Left colon (tissue), 2 donors: ENCODE measurements at places on chromosomes 7 and 10. TPM values are rescaled to one million over a fixed set of nuclear protein-coding genes. Genes with fewer than 3 reads are reported as not detected.

MRPS24 gene
- 94.7 TPM for total RNA-seq

POMZP3 gene
- 6.4 TPM for total RNA-seq

OR2A25 gene
- total RNA-seq, result not detected

GRCh38 chr7:7793249-7793648 lies 74.8 kb upstream of the RPA3 start:
- no peak for DNase-seq

DNA sequence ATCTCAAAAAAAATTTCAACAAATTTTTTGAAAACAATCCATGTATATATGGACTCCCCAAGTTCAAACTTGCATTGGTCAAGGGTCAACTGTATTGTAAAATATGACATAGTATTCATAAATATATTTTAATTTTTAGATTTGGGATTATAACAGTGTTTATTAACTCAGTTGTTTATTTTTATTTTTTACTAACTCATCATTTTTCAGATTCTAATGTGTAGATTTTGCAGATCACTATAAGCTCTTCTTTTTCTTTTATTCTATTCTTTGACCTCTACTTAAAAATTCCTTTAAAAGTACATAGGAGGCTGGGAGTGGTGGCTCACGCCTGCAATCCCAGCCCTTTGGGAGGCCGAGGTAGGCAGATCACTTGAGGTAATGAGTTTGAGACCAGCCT lies 8.7 kb downstream of the MEIG1 start:
- DNase-seq, result no peak

- no peak for DNase-seq
These were observed 3.0 kb downstream of the NUP42 start for GRCh38 chr7:23184709-23185359.

CALHM1 gene
- total RNA-seq, result not detected

DNA sequence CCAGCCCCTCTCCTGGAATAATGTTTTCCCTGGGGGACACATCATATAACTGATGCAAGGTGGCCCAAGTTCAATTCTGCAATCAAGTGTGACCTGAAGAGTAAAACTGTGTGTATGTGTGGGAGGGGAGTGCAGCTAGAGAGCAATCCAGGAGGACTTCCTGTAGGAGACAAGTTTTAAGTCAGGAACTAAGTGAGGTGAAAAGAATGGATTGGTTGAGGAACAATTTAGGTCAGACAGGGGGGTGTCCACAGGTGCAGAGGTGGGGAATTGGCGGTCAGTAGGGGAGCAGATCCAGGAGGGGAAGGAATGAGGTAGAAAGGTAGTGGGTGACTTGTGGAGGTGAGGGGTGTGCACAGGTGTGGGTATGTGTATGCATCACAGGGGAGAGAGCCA lies 82.6 kb downstream of the NEURL1 start:
- no peak for DNase-seq

- no peak for DNase-seq
These were observed 59.6 kb upstream of the SP4 start for GRCh38 chr7:21368317-21368716.

DNA sequence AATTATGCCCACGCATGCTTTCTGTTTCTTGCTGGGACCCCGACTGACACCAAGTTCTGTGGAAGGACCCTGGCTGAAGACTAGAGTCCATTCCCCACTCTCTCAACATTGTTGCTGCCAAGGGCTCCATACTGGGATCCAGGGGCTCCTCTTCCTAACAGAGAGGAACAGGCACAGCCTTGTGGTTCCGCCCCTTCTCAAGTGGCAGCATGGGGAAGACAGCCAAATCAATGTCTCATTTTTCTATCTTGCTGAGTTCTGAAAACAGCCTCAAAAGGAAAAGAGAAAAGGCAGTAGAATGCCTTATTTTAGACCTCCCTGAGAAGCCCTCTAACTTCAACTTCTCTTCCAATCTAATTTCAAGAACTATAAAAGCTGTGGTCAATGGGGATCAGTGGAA lies 23.7 kb upstream of the LAMB1 start:
- no peak for DNase-seq

PLA2G12B gene
- 5.1 TPM for total RNA-seq

TMEM273 gene
- 2.7 TPM for total RNA-seq

SLC16A12 gene
- total RNA-seq, result 0.34 TPM

LRRC61 gene
- total RNA-seq, result 12.2 TPM

NRCAM gene
- total RNA-seq, result 0.92 TPM

METTL2B gene
- total RNA-seq, result 24.7 TPM

SLC18A2 gene
- total RNA-seq, result 1.6 TPM

- no peak for DNase-seq
These were observed 31.3 kb upstream of the C10orf53 start for GRCh38 chr10:49647985-49648795.

CCDC172 gene
- total RNA-seq, result not detected

A1CF gene
- total RNA-seq, result 66.0 TPM

DNA sequence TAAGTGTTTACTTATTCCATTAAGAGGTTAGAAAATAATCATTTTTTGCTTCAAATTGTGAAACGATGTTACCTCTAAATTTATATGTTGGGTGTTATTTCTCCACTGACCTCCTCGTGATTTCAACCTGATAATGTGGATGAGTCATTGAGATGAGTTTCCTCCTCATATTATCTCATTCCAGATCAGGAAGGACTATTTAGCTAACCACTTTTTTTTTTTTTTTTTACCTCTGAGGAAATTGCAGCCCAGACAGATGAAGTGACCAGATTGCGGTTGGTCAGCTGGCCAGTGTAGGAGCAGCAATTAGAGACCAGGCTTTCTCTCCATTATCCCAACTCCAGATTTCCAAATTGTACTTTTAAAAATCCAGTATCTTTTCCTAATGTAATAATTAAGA lies 248.7 kb downstream of the FZD1 start:
- no peak for DNase-seq

- no peak for DNase-seq
These were observed 936.6 kb downstream of the NRG3 start for GRCh38 chr10:82811621-82812020.

CCDC126 gene
- total RNA-seq, result 7.8 TPM

DNA sequence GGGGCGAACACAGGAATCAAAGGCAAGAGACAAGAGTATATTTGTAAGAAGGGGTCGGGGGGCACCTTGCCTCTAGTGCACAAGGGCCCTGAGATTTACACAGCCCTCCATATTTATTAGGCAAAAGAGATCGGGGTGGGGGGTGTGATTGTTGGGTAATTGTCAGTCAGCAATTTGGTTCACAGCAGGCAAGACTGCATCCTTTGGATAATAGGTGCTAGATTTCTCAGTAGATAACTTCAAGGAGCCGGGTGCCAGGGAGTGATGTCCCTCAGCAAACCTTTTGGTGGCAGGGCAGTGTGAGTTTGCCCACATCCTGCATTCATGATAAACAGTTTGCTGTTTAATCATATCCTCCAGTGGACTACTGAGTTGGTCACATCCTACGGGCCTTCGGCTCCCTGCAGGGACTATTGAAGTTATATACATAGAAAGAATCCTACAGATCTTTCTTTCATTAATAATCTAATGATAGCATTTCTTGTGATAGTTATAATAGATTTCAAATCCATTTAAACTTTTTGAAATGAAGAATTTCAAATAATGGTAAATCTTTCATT lies 178.5 kb downstream of the GNAI1 start:
- DNase-seq, result no peak

DNA sequence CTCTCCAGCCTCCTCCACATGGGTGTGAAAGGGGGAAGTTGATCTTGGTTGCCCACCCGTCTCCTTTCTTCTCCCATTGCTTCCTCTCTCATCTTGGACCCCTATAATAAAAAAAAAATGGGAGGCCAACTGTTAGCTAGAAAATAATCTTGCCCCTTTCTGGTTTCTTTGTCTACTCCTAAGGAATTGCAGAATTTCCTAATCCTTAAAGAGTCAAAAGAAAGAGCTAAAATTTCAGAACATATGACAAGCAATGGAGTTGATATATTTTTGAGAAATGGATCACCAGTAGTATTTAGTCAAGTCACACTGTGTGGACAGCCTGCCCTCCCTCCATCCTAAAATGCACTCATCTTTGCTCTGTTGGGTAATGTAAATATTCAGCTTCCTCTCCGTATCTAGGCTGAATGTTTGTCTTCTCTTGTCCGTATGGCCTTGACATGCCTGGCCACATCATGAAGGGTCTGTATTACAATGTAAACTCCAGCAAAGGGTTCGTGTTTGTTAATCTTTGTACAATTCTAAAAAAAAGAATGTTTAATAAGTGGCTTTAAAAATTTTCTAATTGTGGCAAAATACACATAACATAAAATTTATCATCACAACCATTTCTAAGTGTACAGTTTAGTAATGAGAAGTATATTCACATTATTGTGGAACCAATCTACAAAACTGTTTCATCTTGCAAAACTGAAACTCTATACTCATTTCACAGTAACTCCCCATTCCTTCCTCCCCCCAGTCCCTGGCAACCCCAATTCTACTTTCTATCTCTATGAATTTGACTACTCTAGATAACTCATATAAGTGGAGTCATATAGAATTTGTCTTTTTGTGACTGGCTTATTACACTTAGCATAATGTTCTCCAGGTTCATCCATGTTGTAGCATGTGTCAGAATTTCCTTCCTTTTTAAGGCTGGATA lies 71.5 kb downstream of the ZNF92 start:
- DNase-seq, result no peak

NUDT13 gene
- total RNA-seq, result 3.3 TPM

GRCh38 chr10:62844280-62845011 lies 28.3 kb upstream of the EGR2 start:
- no peak for DNase-seq

- DNase-seq, result no peak
These were observed 92.8 kb upstream of the KCND2 start for GRCh38 chr7:120180221-120180620.

FBXL13 gene
- total RNA-seq, result 0.15 TPM

DMBT1 gene
- 59.0 TPM for total RNA-seq

- no peak for DNase-seq
These were observed 9.6 kb upstream of the SVOPL start for GRCh38 chr7:138710536-138711385.

DNA sequence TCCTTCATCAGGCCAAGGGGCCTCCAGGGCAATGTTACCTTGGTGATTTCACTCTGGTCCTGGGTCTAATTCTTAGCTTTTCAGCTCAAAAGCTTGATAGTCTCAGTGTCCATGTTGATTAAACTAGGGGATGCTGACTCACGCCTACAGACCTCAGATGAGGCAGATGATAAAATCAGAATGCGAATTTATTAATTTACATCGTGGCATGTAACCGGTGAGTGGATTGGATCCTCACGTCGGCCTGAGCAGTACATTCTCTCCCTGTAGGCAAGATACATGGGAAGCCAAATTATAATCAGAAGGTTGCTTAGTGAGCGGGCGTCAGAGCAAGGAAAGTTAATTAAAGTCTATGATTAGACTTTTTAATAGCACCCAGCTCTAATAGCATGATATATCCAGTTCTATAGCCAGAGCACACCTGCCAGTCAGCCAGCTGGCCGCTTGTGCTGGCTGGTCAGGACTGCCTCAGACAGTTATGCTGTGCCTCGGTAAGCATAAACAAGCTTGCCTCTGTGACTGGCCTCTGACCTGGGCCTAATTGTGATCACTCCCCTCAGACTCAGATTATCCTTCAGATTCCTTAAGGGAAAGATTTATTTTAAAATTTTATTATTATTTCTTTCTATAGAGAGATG lies 20.2 kb upstream of the CPA5 start:
- no peak for DNase-seq

MCU gene
- total RNA-seq, result 106 TPM

- DNase-seq, result no peak
These were observed 166.2 kb upstream of the INHBA start for GRCh38 chr7:41869091-41869490.

- DNase-seq, result no peak
These were observed 32.8 kb upstream of the DGKI start for GRCh38 chr7:137879357-137880158.

ENKUR gene
- total RNA-seq, result 0.39 TPM

AOAH gene
- total RNA-seq, result 32.0 TPM

CUBN gene
- 0.37 TPM for total RNA-seq

CYP3A7 gene
- total RNA-seq, result 0.34 TPM

GRCh38 chr7:81407094-81407493 lies 362.8 kb downstream of the HGF start:
- DNase-seq, result no peak

GHRHR gene
- not detected for total RNA-seq

FKBP9 gene
- total RNA-seq, result 136 TPM

DNA sequence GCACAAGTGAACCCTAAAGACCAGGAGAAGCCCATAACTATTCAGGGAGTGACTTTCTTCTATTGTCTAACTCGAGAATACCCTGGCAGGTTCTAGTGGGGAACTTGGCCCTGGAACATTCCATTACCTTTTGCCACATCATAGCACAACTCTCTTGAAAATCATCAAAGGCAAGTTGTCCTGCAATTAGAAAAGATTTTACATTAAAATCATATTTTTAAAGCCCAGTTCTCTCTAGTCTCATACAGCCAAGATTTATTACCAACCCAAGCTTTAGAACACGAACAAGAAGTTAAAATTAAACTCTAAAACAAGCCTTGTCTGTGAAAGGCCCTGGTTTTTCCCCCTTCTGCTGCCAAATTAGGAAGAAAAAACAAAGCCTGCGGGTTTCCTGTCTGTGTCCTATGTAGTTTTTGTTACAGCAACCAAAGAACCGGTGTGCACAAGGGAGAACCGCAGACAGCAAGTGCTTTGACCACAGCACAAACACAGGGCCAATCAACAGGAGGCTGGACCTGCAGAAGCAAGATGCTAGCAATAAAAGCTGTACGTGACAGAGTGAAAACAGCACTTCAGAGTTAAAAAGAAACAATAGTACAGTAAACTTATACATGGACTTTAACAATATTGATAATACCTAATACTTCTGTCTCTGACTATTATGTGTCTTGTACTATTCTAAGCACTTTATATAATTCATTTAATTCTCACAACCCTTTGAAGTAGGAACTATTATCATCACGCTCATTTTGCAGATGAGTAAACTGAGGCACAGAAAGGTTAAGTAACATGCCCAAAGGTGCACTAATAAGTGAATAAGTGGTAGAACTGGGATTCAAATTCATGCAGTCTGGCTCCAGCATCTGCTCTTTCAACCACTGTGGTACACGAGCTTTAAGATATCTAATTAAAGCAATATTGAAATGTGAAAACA lies 65.8 kb downstream of the STK17A start:
- DNase-seq, result no peak

DNA sequence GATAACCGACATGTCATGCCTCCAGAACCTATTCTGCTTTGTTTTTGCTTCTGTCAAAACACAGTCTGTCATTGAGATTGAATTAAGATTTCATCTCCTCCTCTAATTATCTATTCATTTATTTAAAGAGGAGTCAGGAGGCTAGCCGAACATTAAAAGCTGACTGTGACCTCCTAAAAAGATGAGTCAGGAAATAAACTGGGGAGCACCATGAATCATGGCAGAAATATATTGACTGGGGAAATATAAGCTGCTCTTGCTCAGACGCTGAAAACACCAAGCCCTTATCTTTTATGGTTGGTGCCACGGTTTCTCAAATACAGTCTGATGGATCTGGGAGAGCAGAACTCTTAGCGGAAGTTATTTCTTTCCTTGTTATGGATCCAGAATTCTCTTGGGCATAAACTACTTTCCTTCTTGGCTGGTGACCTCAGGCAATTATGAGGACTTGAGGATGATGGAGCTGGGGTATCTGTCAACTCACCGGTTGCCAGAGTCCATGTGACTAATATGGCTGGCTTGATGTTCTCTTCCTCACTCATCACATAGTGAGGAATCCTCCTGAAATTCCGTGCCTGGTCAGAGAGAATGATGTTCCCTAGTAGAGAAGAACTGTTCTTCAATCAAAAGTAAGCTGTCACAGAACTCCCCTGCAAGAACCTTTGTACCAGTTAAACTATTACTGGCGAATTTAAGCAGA lies 307.6 kb upstream of the PHYHIPL start:
- no peak for DNase-seq
